ENCODE measurements at places on chromosomes 11 and 22.

- H3K36me3 ChIP-seq, result peaks cover 3% of the 10 kb centered on the region
- H3K4me3 ChIP-seq, result no peak overlapping the region
- H3K27ac ChIP-seq, result no peak overlapping the region
- H3K27me3 ChIP-seq, result no peaks in the 10 kb centered on the region
- no peak for DNase-seq
- H3K4me1 ChIP-seq, result no peaks in the 10 kb centered on the region
Measured at GRCh38 chr11:84420271-84420670, 1134.1 kb upstream of the CCDC90B start.

GRCh38 chr11:120819437-120820365, 204.2 kb upstream of the TBCEL start:
- H3K27me3 ChIP-seq, result peaks cover 60% of the 10 kb centered on the region
- DNase-seq, result no peak
- peaks cover 12% of the 10 kb centered on the region for H3K4me1 ChIP-seq
- H3K27ac ChIP-seq, result no peak overlapping the region
- no peak overlapping the region for H3K4me3 ChIP-seq

DNA sequence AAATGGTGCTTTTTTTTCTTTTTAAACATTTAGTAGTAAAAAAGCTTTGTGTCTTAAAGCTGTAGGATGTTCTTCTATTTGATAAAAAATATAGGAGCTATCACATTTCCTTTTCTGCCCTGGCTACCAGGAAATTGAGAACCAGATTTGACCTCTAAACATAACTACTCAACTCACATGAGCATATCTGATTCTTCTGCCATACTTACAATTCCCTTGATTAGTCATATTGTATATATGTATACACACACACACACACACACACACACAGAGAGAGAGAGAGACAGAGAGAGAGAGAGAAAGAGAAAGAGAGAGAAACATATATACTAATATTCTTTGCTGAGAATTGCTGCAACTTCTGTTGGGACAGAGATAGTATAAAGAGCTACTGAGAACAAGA, 23.0 kb upstream of the GDPD4 start:
- no peak overlapping the region for H3K4me3 ChIP-seq
- no peak overlapping the region for H3K27ac ChIP-seq
- no peaks in the 10 kb centered on the region for H3K36me3 ChIP-seq

DNA sequence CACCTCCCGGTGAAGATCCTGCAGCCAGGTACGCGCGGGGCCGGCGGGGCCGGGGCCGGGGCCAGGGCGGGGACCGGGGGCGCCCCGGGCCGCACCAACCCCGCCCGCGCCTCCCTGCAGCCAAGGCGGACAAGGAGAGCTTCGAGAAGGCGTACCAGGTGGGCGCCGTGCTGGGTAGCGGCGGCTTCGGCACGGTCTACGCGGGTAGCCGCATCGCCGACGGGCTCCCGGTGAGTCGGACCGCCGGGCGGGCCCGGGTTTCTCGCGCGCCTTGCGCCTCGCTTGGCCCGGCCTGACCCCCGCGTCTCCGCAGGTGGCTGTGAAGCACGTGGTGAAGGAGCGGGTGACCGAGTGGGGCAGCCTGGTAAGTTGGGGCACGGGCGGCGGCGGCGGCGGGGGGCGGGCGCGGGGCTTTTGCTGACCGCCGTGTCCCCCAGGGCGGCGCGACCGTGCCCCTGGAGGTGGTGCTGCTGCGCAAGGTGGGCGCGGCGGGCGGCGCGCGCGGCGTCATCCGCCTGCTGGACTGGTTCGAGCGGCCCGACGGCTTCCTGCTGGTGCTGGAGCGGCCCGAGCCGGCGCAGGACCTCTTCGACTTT, 531 bp downstream of the PIM3 start:
- peaks cover 79% of the 10 kb centered on the region for H3K36me3 ChIP-seq
- no peaks in the 10 kb centered on the region for H3K27me3 ChIP-seq
- no peak for DNase-seq

DNA sequence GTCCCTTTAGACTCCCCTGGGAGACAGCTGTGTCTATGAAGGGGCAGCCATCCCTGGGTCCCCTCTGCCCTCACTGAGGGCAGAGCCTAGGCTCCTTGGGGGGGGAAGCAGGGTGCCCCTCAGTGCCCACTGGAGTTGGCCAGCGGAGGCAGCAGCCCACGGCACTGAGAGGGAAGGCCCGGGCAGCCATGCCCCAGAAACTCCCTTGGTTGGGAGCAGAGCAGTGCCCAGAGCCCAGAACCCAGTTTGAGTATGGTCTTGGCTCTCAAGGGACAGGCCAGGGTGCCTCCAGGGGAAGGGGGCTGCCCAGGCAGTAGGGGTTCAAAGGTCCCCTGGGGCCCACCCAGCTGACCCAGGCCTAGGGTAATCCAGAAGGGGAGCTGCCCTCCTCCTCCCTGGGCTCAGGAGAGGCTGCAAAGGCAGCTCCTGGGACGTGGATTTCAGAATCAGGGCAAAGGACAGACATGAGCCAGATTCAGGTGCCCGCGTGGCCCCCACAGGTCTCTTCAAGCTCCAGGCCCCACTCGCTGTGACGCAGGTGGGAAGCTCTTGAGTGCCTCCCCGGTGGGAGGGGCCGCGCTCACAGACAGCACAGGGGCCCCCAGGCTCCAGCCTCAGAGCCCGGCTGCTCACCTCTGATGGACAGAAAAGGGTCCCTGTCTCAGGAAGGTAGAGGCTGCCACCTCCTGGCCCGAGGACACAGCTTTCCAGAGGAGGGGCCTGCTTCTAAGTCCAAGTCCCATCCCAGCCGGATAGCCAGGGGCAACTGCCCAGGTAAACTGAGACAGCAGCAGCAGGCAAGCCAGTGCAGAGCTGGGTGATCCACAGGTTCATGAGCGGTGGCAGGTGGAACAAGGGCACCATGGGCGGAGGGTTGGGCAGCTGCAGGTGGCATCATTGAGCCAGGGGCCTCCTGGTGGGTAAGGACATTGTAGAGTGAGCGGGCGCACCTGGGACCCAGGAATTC, 2.6 kb downstream of the C11orf21 start:
- peaks cover 54% of the 10 kb centered on the region for H3K4me1 ChIP-seq
- H3K4me3 ChIP-seq, result peak overlapping the region; percentile 81
- H3K27me3 ChIP-seq, result no peaks in the 10 kb centered on the region
- DNase-seq, result no peak
- peak overlapping the region; percentile 73 for H3K27ac ChIP-seq
- H3K36me3 ChIP-seq, result peaks cover 16% of the 10 kb centered on the region

DNA sequence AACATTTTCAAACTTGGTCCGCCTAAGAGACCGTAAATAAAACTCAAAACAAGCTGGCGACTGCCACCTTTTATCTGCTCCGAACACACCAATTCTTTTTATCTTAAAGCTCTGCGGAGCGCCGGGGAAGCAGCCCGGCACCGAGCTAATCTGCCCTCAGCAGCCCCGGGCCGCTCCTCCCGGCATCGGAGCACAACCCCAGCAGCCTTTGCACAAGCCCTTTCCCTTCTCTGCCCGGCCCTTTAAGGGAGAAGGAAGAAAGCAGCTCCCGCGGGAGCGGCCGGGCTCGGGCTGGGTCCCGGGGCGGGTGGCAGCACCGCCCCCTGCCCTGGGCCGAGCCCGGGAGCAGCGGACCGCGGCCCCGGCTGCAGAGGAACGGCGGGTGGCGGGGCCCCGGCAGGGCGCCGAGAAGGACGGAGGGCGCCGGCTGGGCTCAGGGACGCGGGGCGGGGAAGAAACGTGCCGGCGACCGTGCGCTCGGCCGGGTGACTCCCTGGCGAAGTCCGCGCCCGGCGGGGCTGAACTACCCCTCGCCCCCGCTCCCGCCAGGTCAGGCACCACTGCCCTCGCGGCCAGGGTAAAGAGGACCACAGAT, 133.6 kb upstream of the C11orf58 start:
- no peak overlapping the region for H3K27ac ChIP-seq
- H3K4me1 ChIP-seq, result peaks cover 18% of the 10 kb centered on the region
- H3K27me3 ChIP-seq, result peaks cover 31% of the 10 kb centered on the region
- DNase-seq, result no peak

- H3K27ac ChIP-seq, result no peak overlapping the region
- no peaks in the 10 kb centered on the region for H3K4me1 ChIP-seq
- no peak for DNase-seq
- H3K4me3 ChIP-seq, result no peak overlapping the region
- peaks cover 3% of the 10 kb centered on the region for H3K36me3 ChIP-seq
Measured at GRCh38 chr22:28402060-28402459, 277.6 kb downstream of the TTC28 start.

DNA sequence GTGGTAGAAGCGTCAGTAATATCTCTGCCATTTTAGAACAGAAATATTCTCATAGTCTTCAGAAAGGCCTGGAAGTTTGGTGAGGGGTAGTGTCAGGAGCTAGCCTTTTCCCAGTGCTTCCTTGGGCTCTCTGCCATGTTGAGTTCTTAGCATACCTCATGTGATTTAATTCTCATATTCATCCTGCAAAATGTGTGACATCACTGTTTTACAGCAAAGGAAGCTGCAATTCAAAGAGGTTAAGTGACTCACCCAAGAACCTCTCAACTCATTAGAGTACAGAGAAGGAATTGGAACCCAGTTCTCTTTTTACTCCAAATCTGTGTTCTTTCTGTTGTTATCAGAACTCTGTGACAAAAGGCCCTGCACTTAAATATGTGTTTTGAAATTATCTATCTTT, 72.1 kb downstream of the RNF169 start:
- no peaks in the 10 kb centered on the region for H3K27me3 ChIP-seq
- no peak for DNase-seq
- H3K36me3 ChIP-seq, result peaks cover 16% of the 10 kb centered on the region
- peaks cover 31% of the 10 kb centered on the region for H3K4me1 ChIP-seq
- H3K27ac ChIP-seq, result no peak overlapping the region
- H3K4me3 ChIP-seq, result peak overlapping the region; percentile 37

- H3K4me1 ChIP-seq, result peaks cover 3% of the 10 kb centered on the region
- H3K27me3 ChIP-seq, result peaks cover 60% of the 10 kb centered on the region
- no peak overlapping the region for H3K27ac ChIP-seq
- DNase-seq, result no peak
- peak overlapping the region; percentile 64 for H3K4me3 ChIP-seq
- H3K36me3 ChIP-seq, result no peaks in the 10 kb centered on the region
Measured at GRCh38 chr22:28443526-28443876, 236.1 kb downstream of the TTC28 start.

DNA sequence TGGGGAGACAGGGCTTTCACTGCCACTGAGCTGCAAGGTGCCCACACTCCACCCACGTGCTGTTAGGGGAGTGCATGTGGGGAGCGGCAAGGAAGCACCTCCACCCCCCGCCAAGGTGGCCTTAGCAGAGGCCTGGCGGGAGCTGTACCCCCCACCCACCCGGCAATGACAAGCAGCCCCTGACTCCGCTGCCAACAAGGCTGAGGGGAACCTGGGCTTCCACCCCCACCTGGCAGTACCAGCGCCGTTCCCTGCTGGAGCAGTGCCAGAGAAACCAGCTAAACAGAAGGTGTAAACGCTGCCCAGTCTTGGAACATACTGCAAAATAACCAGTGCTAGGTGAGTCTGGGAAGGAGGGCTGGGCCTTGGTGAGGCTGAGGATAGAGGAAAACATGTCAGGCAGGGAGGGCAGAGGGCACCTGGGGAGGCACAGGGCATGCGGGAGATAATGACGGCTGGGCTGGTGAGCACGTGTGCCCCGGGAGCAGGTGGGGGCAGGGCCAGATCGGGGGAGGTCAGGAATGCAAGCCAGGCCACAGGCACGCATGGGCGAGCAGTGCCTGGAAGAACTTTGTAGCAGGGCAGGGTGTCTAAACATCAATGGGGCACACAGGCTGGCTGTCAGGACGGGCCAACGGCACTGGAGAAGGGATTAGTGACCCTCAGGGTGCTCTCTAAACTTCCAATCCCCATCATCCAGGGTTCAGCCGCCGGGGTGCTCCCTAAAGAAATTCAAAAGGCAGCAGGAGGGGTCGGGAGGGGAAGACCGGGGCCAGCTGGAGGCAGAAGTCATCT, 6.6 kb downstream of the CERK start:
- H3K4me1 ChIP-seq, result peaks cover 58% of the 10 kb centered on the region
- DNase-seq, result no peak
- H3K27me3 ChIP-seq, result no peaks in the 10 kb centered on the region
- H3K36me3 ChIP-seq, result peaks cover 81% of the 10 kb centered on the region

DNA sequence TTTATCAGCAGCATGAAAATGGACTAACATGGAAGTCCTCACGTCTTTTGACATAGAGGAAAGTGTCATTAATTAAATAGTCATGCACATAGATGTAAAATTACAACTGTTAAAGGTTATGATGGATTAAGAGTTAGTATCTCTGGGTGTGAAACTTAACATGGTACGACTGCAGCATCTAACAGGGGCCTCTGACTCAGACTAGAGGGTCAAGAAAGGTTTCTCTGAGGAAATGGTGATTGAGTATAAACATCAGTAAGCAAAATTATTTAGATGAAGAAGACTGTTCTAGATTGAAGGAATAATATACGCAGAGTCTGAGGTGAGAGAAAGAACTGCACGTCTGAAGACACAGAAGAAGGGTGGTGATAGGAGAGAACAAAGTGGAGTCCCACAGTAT, 42.1 kb upstream of the GAB2 start:
- DNase-seq, result no peak
- H3K27ac ChIP-seq, result no peak overlapping the region
- no peaks in the 10 kb centered on the region for H3K27me3 ChIP-seq
- H3K4me3 ChIP-seq, result no peak overlapping the region

GRCh38 chr11:12137938-12138731, 27.7 kb downstream of the MICAL2 start:
- peaks cover 3% of the 10 kb centered on the region for H3K36me3 ChIP-seq
- no peak overlapping the region for H3K27ac ChIP-seq
- H3K4me3 ChIP-seq, result no peak overlapping the region
- peaks cover 26% of the 10 kb centered on the region for H3K4me1 ChIP-seq
- DNase-seq, result no peak
- H3K27me3 ChIP-seq, result no peaks in the 10 kb centered on the region

DNA sequence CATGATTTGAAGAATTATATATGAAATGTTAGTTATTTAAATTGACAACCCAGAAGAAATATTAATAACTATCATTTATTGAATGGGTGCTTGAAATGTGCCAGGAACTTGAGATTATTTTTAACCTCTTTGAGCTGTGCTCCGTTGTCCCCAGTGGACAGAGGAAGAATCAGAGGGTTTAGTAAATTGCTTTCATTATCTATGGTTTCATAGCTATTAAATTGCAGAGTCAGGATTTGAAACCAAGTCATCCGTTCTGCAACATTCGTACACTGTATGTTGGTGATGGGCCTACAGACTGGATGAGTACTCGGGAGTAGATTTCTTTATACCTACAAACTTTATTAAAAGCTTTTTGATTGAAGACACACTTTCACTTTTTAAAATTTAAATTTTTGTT, 4.9 kb downstream of the HSD17B12 start:
- H3K27ac ChIP-seq, result no peak overlapping the region
- peaks cover 12% of the 10 kb centered on the region for H3K36me3 ChIP-seq
- peaks cover 27% of the 10 kb centered on the region for H3K4me1 ChIP-seq
- DNase-seq, result no peak

GRCh38 chr11:131037873-131038272, 121.6 kb upstream of the SNX19 start:
- DNase-seq, result no peak
- H3K36me3 ChIP-seq, result no peaks in the 10 kb centered on the region
- H3K27me3 ChIP-seq, result no peaks in the 10 kb centered on the region
- H3K27ac ChIP-seq, result no peak overlapping the region

DNA sequence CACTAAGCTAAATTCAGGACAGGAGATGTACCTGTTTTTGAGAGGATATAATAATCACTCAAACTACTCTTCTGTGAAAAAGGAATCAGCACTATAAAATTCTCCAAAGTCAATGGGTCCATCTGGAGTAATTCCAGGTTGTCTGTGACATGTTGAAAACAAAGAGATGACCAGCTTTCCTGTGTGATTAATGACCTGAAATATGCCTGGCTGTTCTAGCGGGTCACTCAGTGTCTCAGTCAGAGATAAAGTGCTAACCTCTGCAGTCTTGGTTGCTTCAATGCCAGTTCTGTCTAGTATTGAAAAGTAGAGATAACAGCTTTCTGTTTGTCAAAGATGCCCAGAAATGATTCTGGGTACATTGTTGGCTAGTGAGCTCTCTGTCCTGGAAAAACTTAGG, 722.6 kb upstream of the TENM4 start:
- H3K27me3 ChIP-seq, result no peaks in the 10 kb centered on the region
- DNase-seq, result no peak
- no peak overlapping the region for H3K4me3 ChIP-seq
